Mammary epithelial cell (primary cell): ENCODE measurements at places on chromosomes 3 and 15. TPM values are rescaled to one million over a fixed set of nuclear protein-coding genes. Genes with fewer than 3 reads are reported as not detected.

DNA sequence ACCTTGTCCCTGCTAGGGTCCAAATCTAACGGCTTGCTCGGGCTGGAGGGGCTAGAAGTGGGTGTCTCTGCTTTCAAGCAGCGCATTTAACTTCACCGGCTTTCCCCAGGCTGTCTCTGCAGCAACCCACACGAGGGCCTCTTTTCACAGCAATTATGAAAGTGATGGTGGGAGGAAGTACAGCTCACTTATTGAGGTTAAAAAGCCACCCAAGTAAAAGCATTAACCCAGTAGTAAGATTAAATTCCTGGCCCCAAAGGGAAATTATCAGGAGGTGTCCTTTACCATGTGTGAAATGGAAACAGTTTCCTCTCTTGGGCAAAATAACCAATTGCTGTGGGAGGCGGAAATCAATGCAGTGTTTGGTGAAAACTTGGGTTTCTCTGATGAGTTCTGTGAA, 41.1 kb downstream of the NGRN start:
- DNase-seq, result no peak

DNA sequence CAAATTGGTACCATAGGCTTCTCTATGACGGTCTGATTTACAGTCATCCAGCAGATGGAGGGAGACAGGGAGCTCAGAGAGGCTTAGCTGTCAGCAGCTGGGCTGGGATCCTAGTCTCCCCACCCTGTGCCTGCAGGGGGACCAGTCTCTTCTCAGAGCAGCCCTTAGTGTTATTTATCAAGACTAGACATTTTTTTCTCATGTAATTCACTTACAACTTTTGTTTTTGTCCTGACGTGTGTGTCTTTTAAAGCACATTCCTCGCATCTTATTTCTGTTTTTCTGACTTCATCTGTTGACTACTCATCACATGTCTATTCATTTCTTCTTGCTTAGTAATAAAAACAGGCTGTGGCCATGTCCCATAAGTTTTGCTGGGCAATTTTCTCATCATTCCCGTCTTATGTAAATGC, 116.1 kb downstream of the KLF13 start:
- peak; percentile 82 for DNase-seq

DNA sequence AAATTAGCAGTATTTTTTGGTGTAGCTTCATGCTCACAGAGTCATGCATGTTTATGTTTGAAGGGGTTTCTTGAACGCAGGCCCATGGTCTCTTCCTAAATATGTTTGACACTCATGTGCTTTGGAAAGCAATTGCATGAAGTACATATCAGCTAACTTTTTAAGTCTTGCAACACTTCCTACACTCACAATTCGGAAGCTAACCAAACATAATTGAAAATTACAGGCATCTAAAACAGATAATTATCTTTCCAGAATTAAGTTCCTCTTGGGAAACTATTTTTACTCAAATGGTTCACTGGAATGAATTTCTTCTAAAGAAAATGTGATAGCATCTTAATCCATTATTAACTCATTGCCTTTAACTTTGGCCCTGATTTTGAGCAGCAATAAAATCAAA, 438.9 kb downstream of the RAP2B start:
- no peak for DNase-seq

DNA sequence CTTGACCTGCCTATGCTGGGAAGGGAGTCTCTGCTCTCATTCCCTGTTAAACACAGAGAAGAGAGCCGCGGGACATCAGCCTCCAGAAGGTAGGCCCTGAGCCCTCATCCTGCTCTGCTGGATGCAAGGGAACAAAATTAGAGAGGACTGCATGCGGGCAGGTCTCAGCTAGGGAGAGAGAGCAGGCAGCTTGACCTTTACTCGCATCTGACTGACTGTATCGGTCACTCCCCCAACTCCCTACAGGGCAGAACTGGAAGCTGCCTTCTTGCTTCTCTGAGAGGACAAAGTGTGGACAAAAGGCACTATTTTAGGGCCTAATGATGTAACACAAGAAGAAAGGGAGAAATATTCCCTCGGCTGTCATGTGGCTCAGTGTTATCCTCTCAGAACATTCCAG, 38.7 kb upstream of the ATOSA start:
- DNase-seq, result no peak

DNA sequence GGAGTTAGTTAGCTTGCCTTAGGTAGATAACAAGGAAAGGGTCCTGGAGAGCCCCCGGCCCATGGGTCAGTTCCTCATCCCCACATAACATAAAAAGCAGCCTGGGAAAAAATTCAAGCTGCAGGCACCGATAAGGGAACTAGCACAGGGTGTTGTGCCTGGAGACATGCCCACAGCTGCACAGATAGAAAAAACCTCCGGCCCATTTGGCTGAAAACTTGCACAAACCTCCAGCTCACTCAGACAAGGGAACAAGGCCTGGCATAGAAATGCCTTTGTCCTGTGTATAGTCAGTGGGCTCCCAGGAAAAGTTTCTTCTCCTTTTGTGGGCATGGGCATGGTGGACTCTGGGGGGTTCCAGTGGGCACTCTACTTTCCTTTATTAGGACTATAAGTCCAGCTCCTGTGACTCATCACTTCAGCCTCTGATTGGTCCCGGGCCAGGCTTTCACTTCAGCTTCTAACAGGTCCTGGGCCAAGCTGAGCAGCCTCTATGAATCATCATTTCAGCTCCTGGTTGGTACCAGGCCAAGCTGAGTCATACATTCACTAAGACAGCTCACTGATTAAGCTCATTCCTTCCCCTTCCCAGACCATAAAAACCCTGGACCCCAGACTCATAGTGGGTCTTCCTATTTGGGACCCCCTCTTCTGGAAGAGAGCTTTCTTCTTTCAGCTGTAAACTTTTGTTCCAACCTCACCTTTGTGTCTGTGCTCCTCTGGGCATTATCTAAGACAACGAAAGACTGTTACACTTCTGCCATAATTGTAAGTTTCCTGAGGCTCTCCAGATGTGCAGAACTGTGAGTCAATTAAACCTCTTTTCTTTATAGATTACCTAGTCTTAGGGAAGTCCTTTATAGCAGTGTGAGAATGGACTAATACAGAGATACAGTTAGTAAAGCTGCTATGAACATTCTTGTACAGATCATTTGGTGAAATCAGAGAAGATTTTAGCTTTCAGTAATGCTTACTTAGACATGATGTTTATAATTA, 348.0 kb upstream of the DPPA4 start:
- DNase-seq, result peak; percentile 96

- DNase-seq, result no peak
Measured at GRCh38 chr3:7813365-7813764, 688.3 kb upstream of the LMCD1 start.

DNA sequence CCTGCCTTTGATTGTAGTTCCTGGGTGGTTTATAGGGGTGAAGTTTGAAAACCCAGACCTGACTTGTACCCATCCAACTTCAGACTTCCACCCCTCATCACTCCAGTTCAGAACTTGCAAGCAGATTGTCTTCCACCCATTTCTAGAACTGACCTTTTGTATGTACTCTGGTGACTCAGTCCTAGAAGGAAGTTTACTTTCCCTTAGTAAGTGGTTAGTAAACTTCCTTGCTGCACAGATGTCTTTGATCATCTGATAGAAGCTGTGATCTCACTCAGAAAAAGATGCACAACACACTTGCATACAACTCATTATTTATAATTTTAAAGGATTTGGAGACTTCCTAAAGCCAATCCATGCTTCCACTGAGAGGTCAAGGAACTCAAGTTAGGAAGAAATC, 368.0 kb downstream of the MFSD1 start:
- DNase-seq, result peak; percentile 68

- no peak for DNase-seq
Measured at GRCh38 chr3:26621906-26622620, 509 bp upstream of the LRRC3B start.

DNA sequence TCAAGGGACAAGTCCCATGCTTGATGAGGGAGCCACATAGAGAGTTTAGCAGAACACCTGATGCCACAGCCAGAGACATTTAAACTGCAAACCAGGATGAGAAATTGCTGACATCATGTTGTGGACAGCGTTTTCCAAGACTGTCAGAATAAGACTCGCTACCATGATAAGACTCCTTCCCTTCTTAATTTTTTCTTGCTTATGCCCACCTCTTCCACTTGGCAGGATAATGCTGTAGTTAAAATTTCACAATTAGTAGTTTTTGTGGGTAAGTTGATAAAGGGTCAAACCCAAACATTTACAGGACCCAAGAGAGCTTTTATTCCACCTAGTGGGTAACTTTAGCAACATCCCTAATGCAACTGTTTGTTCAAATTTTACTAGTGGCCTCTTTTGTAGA, 3.0 kb upstream of the PIAS1 start:
- no peak for DNase-seq

GRCh38 chr3:55902221-55902900, 415.3 kb upstream of the WNT5A start:
- no peak for DNase-seq

DNA sequence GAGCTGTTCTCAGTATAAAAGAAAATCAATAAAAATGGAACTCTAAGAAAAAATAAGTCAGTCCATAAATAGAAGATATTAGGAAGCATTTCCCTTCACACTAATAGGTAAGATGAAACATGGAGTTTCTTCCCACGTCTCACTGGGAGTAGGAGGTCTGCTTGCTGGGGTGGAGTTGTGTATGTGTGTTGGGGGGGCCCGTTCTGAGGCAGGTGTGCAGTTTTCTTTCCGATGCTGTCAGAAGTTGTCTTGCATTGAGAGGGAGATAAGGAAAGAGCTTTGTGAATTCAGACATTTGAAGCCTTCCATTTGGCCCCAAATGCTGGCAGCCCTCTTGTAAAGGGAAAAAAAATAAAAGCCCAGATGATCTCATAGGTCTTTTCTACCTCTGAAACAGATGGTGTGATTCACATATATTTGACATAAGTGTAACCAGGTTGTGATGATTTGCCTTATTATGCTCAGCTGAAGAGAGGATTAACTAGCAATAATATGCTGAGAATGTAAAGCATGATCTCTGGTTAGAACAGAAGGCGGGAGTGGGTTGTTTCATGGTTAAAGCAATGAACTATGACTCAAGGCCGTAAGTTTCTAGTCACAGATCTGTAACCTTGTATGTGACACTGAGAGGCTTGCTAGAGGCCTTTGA, 8.8 kb downstream of the RASGRP1 start:
- DNase-seq, result no peak

DNA sequence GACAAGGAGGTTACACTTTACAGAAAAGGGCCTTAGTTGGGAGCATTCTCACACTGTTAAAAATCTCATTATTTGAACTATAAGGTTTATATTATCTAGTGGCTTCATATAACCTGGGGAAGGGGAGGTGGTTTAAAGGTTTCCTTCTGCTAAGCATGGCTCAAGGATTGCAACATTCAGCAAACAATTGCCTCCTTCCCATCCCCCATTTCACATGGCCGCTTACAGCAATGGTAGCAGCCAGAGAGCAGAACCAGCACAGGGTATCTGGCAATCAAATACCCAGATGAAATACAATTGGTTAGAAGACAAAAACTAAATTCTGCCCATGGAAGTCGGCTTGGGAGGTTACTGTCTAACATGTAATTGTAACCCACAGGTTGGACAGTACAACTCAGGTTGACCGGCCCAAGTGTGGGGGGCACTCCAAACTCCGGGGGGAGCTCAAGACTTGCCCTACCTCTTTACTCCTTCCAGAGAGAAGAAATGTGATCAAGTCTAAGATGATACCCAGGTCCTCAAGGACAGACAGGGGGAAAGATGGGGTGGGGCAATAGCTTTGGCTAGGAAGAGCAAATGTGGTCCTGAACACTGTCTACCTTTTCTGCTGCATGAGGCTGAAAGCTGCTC, 15.5 kb downstream of the ETV5 start:
- DNase-seq, result no peak

GRCh38 chr15:72983801-72984545, 68.3 kb upstream of the NEO1 start:
- no peak for DNase-seq

DNA sequence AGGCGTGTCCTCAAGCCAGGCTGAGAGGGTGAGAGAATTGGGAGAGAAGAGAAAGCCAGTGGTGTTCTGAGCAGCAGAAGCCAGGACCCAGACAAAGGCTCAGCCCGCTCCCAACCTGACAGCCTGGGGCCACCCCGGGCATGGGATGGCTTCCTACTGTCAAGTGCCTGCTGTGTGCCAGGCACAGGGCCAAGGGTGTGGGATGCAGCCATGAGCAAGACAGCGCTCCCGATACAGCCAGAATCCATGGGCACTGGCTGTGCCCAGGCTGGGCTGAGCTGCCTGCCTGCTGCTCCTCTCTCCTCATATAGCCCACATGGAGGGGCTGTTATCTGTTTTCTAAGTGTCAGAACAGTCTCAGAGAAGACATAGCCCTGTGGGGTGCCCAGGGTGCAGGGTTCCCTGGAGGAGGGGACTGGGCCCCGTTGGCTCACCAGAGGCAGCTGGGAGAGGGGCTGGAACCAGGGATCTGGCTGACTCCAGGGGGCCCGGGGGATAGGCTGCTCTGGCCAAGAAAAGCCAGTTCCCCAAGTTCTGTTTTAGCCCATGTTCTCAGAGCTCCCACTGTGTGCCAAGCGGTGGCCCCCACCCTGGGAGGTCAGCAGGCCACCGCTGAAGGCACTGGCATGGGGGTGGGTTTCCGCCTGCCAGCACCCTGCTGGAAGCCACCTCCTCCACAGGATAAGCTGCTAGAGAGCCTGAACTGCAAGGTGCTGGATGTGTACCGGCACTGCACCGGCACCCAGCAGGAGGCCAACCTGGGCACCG, 39.0 kb downstream of the CFAP100 start:
- no peak for DNase-seq

The C3orf20 gene
- total RNA-seq, result 0.17 TPM

The ALAS1 gene
- 24.2 TPM for total RNA-seq

The RARB gene
- 0.59 TPM in 1 of 2 replicates, not detected in the other for total RNA-seq

The CYP1A2 gene
- total RNA-seq, result not detected in 2 replicates

The LSAMP gene
- not detected for total RNA-seq

The SLC9C1 gene
- 1.7 TPM for total RNA-seq

The TMEM212 gene
- not detected for total RNA-seq

The ARL13B gene
- 14.5 TPM for total RNA-seq

The DUOX2 gene
- 0.24 and 0.43 TPM in 2 replicates for total RNA-seq

The A4GNT gene
- not detected for total RNA-seq

The USP3 gene
- 30.6 and 44.0 TPM in 2 replicates for total RNA-seq

The EPB42 gene
- total RNA-seq, result not detected
